ENCODE measurements at places on chromosomes 5 and 9.

DNA sequence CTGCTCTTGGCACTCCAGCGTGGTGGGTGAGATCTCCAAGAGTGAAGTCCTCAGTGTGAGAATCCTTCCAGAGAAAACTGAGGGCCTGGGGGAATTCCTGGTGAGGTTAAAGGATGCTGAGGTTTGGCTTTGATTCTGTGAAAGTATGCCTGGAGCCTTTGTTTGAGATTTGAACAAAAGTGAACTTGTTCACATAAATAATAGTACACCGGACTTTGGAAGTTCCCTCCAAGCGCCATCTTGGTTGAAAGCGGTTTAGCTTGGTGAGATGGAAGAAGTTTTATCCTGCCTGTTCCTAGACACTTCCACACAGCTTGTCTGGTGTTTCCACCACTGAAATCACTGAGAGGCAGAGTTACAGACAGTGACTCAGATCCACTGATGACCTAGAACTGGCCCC, 286.4 kb downstream of the NTRK2 start:
- no peak for DNase-seq

DNA sequence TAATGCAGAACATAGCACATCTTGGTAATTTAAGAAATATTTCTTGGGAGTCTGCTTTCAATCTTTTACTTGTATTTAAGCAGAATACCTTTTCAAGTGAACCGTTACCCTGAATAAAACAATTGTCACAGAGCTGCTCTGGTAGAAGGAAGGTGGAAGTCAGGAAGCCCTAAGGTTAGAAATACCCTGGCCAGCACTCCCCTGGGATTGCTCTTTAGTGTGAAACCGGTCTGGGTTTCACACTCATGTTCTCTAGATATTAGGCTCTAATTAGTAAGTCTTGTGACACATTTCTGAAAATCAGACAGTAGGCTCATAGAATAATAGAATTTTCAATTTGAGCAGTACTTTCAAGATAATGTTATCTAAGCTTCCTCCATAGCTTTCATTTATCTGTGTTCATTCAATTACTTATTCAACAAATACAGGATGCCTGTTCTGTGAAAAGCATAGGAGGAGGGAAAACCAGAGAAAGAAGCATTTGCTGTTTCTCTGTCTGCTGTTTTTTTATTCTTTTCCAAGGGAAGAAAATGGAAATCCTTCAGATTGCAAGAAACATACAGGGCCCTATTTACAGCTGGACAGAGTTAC, 825.5 kb downstream of the TLR4 start:
- no peak for DNase-seq

DNA sequence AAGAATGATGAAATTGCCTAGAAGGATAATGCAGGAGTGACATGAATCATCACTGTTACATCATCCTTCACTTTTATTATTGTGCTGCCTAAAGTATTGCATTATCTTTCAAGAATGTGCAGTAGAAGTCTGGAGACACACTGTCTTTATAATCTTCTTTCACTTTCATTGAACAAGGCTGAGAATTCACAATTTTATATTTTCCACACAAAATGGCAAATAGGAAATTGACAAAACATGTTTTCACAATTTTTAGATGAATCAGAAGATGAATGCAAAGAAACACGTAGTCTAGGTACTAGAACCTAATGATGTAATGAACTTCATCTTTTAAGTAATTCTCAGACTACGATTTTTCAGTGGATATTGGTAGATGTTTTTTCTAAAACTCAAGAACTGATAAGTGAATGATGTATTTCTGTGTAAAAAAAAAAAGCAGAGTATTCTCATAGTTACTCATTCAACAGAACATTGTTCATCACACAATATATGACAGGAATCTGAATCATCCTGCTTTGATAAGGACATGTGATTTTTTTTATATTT, 131.5 kb upstream of the GRHPR start:
- no peak for DNase-seq

DNA sequence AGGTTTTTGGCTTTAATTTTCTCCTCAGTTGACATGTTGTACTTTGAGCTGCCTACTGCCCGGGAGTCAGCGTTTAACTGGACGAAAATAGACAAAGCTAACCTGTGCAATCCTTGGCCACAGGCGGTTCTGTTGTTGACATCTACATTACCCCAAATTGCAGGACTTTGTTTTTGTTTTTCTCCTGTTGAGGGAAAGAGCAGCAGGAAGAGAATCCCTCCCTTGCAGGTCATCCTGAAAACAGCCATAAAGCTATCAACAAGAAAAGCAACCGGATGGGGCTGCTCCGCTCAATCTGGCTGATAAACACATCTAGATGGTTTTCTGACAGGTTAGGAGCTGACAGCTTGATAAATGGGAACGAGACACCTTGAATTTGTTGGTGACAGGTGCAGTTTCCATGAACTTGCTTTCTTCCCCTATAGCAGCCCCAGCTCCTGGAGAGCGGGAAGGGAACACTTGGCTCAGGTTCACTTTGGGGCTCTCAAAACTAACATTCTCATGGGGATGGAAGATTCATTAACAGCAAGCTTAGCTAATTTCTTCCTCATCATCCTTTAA, 331.5 kb downstream of the SLIT3 start:
- no peak for DNase-seq

- DNase-seq = no peak
Observed at GRCh38 chr9:10050016-10050415, 562.8 kb downstream of the PTPRD start.

GRCh38 chr5:146818822-146819221, 59.7 kb downstream of the PPP2R2B start:
- DNase-seq = no peak

DNA sequence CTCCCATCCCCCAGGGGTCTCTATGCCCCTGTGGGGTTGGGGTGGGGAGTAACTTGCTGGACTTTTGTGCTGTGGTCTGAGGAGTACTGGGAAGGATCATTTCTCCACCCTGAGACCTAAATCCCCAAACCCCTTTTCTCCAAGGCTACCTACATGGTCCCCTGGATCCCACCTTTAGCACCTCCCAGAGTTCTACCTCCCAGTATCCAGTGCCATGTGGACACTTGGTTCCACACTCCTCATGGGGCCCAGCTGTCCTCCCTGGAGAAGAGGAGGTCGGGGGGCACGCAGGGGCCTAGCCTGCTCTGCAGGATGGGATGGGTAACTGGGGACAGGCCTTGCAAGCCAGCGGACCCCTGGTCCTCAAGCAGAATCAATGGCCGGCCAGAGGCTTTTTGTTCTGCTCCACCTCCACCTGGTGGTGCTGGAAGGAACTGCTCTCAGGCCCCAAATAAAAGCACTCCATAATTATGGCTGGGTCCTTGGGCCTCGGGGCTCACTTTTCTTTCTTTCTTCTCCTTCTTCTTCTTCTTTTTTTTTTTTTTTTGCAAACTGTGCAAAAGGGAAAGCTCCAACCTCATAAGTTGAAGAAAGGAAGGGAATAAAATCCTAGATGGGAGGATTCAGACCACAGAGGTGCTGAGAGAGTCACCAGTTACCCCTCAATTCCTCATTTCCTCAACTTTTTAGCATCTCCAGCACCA, 68.4 kb downstream of the PSD2 start:
- no peak for DNase-seq

DNA sequence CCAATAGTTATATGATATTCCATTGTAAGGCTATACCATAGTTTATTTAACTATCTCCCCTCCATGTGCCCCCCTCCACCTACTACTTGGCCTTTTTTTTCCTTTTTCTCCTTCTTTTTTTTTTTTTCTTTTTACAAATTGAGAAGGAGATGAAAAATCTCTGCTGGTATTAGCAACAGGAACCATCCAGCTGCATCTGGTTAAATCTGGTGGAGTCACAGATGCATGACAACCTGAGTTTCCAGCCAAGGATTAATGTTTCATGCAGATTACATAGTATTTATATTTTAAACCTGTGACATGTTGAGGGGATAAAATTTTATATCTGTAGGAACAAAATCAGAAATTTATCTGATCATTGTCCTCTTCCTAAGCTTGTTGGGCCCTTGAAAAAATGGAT, 128.5 kb upstream of the IQGAP2 start:
- no peak for DNase-seq

- DNase-seq = no peak
Observed at GRCh38 chr9:87292449-87293191, 205.0 kb upstream of the DAPK1 start.

GRCh38 chr9:87818308-87818707, 64.4 kb upstream of the SPATA31E1 start:
- no peak for DNase-seq

DNA sequence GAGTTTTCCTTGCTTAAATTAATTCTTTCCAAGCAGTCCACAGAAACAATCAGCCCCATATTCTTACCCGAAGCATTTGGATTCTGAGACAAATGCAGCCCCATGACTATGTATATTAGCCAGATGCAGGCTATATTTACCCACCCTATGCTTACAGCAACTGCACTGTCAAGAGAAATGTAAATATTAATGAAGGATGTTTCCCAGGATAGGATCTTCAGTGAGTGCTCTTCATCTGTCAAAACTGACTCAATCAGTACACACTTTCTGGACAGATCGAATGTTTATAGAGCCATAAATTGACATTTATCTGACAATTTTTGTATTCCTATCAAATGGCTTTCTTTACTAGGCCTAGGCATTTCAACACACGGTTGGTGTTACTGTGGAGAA, 725.3 kb upstream of the SEMA6A start:
- DNase-seq = no peak

- DNase-seq = no peak
Observed at GRCh38 chr5:61840361-61840760, 465.6 kb upstream of the KIF2A start.

DNA sequence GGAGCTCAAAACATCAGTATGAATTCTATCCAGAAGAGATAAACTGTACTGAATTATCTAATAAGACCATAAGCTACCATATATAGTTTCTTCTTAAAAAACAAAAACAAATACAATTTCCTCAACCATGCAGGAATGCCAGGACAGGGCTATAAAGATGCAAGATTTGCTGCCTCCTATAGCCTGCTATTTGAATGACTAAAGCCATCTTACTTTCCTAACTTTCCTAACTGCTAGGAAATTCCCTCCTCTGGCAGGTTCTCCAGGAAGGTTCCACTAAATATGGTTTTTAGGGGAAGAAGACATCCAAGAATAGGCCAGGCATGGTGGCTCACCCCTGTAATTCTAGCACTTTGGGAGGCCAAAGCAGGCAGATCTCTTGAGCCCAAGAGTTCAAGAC, 15.1 kb downstream of the KIF27 start:
- no peak for DNase-seq

DNA sequence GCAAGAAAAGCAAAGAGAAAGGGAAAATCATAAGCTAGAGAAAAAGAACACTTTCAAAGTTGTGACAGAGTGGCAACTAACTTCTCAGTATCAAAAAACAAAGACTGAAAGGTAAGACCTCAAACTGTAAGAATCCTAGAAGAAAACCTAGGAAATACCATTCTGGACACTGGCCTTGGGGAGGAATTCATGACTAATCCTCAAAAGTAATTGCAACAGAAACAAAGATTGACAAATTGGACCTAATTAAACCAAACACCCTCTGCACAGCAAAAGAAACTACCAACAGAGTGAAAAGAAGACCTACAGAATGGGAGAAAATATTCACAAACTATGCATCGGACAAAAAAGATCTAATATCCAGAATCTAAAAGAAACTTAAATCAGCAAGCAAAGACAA, 79.1 kb downstream of the FEM1C start:
- DNase-seq = no peak

GRCh38 chr9:93665637-93666438, 89.5 kb downstream of the PHF2 start:
- no peak for DNase-seq

- DNase-seq = no peak
Observed at GRCh38 chr5:118430076-118430475, 558.3 kb downstream of the DTWD2 start.

DNA sequence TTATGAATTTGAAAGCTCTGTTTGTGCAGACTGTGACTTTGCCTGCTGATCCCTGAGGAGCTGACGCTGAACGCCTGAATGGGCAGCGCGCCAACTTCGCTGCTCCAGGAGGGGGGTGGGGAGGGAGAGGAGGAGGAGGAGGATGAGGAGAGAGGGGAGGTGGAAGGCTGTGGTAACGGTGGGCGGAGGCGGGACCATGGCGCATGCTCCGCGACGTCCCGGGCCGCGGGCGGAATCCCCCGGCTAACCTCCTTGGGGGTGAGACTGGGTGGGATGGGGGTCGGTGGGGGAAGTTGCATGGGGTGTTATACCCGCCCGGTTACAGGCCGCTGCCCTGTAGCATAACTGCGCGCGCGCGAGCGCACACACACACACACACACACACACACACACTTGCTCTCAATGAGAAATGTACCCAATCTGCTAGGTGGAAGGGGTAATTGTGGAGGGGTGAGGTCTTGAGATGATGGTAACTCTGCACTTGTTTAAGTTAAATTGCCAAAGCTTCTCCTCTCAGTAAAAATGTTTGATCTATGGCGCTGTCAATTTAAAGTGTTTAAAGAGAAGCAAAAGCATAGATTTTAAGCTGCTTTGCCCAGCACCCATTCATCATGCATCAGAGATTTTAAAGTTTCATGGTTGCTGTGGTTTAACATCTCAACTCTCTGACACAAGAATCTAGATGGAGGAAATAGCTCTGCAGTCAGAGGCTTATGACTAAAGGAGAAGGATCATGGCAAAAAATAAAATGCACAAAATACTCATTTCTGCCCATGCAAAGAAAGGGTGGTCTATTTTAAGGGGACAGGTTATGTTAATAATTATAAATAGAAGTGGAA, 76.6 kb upstream of the TBCA start:
- DNase-seq = no peak

- no peak for DNase-seq
Observed at GRCh38 chr9:80605129-80605528, 1033.4 kb downstream of the TLE4 start.

DNA sequence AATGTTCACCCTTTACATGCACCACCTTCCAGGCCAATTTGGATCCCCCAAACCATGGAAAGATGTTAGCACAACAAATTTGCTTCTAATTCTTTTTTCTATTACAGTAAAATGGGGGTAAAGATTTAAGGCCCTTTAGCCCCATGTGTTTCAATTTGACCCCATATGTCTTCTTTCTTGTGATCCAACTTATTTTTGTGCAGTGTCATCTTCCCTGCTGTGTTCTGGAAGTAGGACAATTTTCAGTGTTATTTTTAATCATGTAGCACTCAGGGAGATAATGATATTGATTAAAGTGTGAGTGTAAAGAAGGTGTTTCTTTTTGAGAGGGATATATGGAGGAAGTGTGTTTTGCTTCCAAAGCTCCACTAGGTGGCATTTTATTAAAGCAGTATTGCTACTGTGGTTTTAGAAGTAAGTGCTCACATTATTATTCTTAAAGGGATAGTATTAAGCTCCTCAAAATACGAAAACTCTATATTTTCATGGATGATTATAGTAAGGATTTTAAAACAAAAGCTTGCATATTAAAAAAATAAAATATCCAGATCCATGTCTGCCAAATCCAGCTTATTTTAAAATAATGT, 118.7 kb upstream of the ATP10B start:
- no peak for DNase-seq

Data from vagina (tissue), 2 donors.